ENCODE measurements at places on chromosomes 4 and X.

DNA sequence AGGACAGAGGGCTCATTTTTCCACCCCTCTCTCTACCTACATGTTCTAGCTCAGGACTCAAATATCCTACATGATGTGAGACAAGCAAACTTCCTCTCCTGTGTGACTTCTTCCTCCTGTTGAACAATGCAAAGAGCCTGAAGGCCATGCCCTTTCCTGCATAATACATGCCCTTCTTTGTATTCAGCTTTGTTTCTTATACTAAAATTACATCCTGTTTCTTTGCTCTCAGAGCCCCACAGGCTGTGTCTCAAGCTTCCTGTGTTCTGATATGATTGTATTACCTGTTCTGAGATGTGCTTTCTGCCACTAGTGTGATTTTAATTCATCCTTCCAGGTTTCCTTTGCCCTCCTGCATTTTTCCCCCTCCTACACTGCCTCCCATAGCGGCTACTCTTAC, 166.4 kb upstream of the AFF2 start:
- DNase-seq, result no peak

GRCh38 chrX:39140581-39140980, 339.3 kb downstream of the MID1IP1 start:
- no peak for DNase-seq

GRCh38 chr4:2400841-2401609, 17.4 kb downstream of the ZFYVE28 start:
- DNase-seq, result no peak

DNA sequence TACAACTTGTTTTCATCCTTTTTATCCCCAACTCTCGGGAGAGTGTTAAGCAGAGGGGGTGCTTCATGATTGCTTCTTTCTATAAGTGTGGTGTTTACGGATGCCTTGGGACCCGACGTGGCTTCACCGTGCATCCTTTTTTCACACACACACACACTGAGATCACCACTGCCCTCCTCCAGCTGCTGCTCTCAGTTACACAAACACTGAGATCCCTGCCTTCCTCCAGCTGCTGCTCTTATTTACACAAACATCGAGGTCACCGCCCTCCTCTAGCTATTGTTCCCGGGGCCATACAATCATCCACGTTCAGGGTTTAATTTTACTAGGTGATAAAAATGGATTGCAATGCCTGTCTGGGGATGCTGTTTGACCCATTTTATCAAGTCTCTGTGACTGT, 155.4 kb upstream of the FAM9B start:
- no peak for DNase-seq

GRCh38 chrX:153925739-153926551, at the start of gene ARHGAP4:
Gene ARHGAP4 (minus strand): TSS chrX:153926264. CDS start chrX:153926202, 62 bp downstream.
- DNase-seq, result no peak

- no peak for DNase-seq
Measured at GRCh38 chr4:88761861-88762523, 64.4 kb upstream of the NAP1L5 start.

DNA sequence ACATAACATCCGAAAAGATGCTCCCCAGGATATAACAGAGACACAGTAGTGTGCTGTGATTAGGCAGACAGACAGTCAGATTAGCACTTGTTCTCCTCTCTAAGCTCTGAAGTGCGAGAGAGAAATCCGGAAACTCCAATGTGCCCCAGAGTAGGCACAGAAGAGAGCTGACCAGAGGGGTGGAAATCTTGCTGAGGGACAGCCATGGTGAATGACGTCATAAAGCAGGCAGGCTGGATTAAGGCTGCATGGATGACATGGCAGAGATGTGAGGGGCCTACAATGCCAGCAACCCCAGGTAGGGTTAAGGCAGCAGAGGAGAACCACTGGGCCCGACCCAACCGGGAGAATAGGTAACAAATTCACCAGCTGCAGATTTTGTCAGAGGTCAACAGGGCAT, 53.3 kb downstream of the MEPE start:
- no peak for DNase-seq

DNA sequence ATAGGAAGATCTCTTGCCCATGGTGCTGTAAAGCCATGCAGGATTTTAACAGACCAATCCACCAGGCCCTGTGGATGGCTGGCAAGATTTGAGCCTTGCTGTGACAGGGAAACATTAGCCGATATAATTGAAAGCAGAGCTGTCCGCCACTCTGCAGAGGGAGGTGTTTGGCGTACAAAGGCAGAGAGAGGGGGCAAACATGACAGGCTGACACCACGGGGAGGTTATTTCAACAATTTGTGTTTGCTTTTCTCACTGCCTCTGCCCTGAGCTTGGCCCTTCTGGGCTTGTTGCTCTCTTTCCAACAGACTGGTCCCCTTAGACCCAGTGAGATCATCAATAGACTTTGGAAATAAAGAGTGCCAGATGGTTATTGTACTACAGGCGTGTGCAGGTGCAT, 59.4 kb downstream of the CLNK start:
- DNase-seq, result no peak

- no peak for DNase-seq
Measured at GRCh38 chr4:140363558-140363957, 9.9 kb upstream of the SCOC start.

DNA sequence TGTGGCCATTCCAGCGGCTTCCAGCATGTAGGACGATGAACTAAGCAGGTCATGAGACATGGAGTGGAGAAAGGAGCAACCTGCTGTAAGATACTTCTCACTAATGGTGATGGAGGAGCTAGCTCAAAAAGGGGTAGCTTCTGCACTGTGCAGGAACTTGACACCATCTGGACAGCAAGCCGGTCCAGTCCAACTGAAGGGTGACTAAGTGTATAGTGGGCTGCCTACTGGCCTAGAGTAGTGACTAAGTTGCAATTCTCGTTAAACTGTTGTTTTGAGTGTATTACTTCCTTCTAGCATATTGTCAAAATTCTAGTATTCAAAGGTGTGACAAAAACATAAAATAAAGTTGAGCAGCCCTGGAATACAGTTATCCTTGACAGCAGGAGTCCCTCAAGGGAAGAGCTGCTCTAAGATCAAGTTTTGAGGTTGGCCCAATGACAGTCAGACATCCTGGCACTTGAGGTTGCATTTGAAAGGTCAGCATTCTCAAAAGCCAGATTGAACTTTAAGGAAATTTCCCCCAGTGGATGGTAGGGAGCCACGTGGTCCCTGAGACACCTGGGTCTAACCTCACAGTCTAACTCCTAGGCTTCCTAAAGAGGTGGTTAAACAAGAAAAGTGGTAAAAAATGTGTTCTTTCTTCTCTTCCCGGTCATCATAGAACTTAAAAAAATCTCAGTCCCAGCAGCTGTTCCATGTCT, 8.0 kb downstream of the CETN2 start:
- DNase-seq, result no peak

DNA sequence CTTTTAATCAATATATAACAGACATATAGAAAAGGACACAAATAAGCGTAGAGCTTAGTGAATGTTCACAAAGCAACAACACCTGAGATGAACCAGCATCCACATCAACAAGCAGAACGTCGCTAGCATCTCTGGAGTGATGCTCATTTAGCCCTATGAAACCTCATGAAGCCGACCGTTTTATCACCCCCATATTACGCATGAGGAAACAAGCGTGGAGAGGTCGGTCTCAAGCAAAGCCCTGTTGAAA, 524 bp upstream of the RPS3A start:
- no peak for DNase-seq

GRCh38 chr4:140426610-140427105, 790 bp downstream of the CLGN start:
- no peak for DNase-seq

- no peak for DNase-seq
Measured at GRCh38 chrX:64151911-64152310, 53.6 kb downstream of the AMER1 start.

- DNase-seq, result no peak
Measured at GRCh38 chr4:146283758-146284651, 69.7 kb downstream of the REELD1 start.

- no peak for DNase-seq
Measured at GRCh38 chr4:121242188-121242750, 78.1 kb upstream of the TNIP3 start.

DNA sequence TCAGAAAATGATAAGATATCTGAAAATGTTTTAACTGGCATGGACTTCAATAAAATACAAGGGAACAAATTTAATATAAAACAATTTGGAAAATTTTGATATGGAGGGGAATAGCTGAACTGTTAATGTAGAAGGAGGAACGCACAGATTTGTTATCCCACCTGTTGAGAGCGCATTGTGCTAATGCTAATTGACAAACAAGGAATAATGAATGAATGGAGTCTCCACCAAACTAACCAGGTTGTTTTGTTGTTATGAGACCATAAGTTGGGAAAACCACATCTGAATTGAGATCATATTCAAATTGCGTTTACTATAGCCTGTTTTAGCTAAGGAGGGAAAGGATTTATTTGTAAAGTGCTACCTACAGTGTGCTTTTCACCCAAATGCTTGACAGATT, 195.6 kb downstream of the ADGRL3 start:
- DNase-seq, result no peak

DNA sequence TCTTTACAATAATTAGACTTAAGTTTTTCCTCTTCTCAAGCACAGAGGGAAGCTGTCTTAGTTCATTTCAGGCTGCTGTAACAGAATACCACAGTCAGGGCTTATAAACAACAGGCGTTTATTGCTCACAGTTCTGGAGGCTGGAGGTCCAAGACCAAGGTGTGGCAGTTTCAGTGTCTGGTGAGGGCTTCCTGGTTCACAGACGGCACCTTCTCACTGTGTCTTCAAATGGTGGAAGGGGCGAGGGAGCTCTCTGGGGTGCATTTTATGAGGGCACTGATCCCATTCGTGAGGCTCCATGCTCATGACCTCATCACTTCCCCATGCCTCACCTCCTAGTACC, 115.7 kb upstream of the MXRA5 start:
- no peak for DNase-seq

- no peak for DNase-seq
Measured at GRCh38 chrX:24005028-24005427, 22.0 kb downstream of the KLHL15 start.

DNA sequence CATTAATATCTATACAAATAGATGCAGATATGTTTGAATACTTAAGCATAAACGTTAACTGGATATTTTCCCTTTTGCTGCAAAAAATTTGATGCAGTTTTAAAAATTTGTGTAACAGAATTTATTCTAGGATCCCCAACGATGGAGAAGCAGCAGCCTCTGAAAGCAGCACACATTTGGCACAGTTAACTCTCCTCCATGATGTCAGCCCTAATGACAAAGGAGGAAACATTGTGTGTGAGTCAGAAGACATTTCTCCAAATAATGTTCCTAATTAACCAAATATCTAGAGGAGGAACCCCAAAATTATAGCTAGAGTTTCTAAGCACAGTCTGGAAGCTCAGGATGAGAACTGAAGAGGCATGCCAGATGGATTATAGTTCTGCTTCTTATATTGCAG, 281.9 kb upstream of the MAD2L1 start:
- DNase-seq, result no peak

DNA sequence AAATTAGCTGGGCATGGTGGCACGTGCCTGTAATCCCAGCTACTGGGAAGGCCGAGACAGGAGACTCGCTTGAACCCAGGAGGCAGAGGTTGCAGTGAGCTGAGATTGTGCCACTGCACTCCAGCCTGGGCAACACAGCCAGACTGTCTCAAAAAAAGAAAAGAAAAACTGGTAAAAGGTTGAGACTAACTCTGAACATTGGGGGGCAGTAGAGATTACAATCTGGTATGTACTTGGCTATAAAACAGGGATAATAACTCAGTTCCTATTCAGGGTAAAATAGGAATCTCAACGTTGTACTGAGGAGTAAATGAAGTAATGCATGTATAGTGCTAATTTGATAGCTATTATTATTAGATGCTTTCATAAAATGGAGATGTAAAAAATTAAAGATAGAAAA, 12.5 kb upstream of the KLF8 start:
- DNase-seq, result no peak
